ENCODE measurements at places on chromosomes 4 and X.

- DNase-seq: peak; percentile 6
These were observed 114.2 kb downstream of the ZNF827 start for GRCh38 chr4:145824463-145824862.

DNA sequence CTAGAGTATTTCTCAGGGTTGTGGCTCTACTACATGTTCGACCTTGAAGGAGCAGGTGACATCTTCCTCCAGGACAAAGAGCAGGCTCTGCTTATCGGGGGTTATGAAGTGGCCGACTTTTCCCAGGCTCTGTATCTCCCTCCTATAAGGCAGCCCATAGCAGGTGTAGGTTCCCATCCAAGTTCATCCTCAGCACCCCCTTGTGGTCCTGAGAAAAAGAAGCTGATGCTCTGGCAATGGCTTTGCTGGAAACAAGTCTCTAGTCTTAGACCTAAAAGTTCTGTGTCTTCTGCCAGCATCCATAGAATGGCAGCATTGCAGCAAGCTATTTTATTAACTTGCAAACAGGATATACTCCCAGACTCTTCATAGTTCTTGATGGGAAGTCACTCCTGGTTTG, 836.6 kb upstream of the PRKX start:
- peak; percentile 47 for DNase-seq

GRCh38 chr4:189162073-189162789, 778.4 kb upstream of the FRG1 start:
- no peak for DNase-seq

DNA sequence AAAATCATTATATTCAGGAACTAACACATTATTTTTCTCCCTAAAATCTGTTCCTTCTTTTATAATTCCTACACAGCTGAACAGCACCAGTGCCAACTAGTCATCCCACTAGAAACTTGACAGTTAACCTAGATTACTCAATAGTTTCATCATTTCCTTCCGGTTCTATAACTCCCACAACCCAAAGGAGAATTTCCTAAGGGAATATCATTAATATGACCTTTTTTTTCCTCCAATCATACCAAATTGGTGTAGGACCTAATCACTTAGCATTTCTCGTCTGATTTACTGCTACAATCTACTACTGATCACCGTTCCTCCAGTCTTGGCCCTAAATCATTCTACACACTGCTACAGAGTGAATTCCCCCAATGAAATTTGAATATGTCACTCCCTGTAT, 45.9 kb downstream of the WDFY3 start:
- DNase-seq: no peak

GRCh38 chr4:55338486-55338885, 7.6 kb upstream of the SRD5A3 start:
- DNase-seq: no peak

DNA sequence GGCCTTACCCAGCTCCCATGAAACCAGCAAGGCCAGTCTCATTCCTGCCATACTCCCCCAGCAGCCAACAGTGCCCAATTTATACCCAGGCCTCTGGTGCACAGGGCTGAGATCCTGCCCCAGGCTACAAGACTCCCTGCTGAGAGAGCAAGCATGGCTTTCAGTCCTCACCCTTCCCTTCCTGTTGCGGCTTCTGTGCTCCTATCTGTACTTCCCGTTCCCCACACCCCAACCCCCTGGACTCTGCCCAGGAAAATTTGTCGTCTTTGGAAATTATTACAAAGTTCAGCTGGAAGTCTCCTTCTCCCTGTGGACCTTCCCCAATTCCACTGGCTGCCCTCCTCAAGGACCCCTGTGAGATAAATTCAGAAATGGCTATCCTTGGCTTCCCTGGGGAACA, 84.1 kb upstream of the GK2 start:
- peak; percentile 33 for DNase-seq

GRCh38 chrX:42797651-42798269, 19.8 kb upstream of the PPP1R2C start:
- DNase-seq: no peak

GRCh38 chr4:137707102-137707620, 174.9 kb upstream of the PCDH18 start:
- no peak for DNase-seq

DNA sequence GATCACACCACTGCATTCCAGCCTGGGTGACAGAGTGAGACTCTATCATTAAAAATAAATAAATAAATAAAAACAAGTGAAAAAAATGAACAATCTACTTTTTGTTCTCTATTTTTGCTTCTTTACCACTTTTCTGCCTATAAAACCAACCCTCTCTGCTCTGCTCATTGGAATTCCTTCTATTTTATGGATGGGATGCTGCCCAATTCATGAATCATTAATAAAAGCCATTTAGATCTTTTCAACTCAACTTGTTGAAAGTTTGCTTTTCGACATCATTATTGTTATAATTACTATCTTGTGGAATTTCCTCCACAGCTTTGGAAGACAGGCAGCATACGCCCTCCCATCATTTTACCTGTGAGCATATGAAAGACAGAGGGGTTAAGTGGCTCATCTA, 52.1 kb upstream of the SMIM10 start:
- no peak for DNase-seq

DNA sequence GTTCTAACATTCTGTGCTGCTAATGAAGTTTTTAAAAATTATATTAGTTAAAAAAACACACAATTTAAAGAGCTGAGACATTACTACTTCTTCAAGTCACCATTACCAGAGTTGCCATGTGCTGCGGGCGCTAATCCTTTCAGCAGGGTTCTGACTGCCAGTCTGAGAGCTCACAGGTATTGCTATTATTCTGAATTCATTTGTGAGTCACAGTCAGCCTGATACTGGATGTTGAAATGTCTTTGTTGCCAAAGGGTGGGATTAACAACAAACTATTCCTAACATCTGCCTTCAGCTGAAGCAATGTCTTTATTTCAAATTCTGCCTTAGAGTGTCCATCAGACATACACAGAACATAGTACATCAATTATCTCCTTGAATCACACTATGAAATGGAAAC, 197.1 kb upstream of the FGF13 start:
- DNase-seq: no peak

DNA sequence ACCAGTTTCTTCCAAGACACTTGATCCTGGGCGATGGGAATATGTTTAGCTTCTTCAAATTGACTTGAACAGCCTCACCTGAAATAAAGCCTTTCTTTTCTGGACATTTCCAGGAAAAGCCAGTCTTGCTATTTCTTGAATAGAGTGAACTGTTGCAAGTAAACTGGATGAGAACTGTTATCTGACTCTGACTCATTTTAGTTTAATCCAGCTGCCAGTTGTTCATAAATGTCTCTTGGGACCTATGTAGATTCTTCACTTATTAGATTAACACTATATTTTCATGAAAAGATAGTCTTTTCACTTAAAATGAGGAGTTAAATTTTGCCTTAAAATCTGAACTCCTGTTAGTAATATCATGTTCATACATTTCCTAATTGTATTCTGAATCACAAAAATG, 615.4 kb upstream of the GALNT7 start:
- DNase-seq: no peak

DNA sequence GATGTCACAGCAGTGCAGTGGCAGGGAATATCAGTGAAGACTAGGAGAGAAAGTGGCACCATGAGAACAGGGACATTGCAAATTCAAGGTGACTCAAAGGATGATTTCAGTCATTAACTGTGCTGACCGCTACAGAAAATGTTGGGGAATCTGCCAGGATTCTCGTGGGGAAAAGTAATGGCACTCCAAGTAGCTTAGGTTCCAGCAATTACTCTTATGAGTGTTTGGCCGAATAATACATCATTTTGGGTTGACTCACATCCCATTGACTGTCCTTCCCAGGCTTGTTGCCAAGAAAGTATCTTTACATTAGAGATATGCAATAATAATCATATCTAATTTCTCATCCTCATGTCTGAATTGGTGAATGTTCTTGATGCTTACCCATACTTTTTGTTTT, 1411.1 kb upstream of the PCDH7 start:
- DNase-seq: no peak

- peak; percentile 2 for DNase-seq
These were observed 492.9 kb downstream of the INPP4B start for GRCh38 chr4:142353149-142353738.

DNA sequence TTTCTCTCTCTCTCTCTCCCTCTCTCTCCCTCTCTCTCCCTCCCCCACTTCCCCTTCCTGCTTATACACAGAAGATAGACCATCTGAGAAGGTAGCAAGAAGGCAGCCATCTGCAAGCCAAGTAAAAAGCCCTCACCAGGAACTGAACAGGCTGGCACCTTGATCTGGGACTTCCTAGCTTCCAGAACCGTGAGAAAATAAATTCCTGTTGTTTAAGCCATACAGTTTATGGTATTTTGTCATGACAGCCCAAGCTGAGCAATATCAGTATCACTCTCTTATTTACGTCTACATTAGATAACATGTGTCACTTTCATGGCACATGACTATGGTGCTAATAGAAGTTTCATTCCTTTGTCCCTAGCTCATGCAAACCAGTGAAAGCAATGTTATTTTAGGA, 581.1 kb downstream of the INPP4B start:
- DNase-seq: no peak

DNA sequence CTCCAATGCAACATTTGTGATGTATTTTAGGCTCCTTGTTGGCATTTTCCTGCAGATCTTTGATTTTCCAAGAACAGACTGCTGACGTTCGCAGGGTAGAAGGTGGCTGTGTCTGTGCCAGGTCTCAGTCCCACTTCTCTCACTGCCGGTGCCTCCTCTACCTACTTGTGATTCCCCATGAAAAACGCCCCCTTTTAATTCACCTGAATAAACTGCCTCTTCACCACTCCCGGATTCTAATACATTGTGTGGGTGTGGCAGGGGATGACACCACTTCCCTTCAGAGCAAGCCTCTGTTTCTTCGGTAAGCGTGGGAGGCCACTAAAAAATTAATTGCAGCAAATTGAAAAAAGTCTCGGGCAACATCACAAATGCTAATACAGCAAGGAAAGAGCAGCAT, 96.1 kb upstream of the FAM9B start:
- no peak for DNase-seq

DNA sequence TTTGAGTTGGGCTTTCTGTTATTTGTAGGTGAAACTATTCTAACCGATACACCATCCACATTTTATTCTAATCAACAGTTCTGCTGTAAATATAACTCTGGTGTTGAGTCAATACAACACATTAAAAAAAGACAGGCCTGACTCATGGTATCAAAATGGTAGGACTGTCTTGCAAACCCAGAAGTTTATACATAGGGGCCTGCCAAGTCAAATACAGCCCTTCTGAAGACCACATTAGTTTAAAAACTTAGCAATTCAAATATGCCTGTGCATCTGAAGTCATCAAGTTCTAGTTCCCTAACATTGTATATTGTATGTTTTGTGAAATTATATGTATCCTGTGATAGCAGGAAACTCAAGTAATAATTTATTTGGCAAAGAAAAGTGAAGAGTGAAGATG, 24.4 kb upstream of the PDE5A start:
- no peak for DNase-seq

DNA sequence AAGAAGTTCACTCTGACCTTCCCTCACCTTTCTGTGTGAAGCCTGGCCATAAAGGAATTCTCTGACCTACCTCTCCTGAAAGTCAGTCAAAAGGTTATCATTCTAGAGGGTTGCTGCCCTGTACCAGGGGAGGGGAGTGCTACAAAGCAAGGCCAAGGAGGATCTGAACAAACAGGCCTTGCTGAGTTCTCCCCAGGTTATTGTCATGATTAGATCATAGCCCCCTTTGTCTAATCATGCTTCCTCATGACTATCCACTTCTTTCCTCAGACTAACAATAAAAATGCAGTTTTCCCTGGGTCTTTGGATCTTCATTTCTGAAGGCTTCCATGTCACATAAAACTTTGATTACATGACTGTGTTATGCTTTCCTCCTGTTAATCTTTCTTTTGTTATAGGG, 472.0 kb downstream of the IQCM start:
- no peak for DNase-seq

- DNase-seq: no peak
These were observed 5.9 kb downstream of the ANXA10 start for GRCh38 chr4:168098248-168098717.

GRCh38 chr4:107736037-107736436, 16.0 kb upstream of the PAPSS1 start:
- DNase-seq: no peak

GRCh38 chrX:53324803-53325202, 43.4 kb upstream of the IQSEC2 start:
- no peak for DNase-seq

GRCh38 chr4:93320356-93320755, 508.2 kb upstream of the ATOH1 start:
- DNase-seq: no peak

GRCh38 chrX:41085512-41085877, 250 bp downstream of the USP9X start:
- peak; percentile 55 for DNase-seq

GRCh38 chr4:170818786-170819185, 729.0 kb upstream of the AADAT start:
- DNase-seq: no peak

DNA sequence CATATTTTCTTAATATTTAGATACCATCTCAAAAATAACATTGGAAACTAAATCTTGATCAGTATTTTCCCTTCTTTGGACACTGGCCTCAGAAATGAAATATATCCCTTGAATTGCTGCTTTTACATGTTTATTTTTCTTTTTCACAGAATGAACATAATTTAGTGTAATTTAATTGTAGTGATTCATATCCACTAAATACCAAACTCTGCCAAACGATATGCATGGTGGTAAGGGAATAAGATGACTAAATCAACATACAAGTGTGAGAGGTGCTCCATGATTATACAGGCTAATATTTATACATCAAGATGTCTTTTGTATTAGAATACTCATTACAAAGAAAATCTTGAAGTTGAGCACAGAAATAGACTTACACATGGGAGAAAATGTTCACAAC, 216.8 kb upstream of the PACRGL start:
- DNase-seq: no peak

- no peak for DNase-seq
These were observed 128.3 kb downstream of the TSPAN5 start for GRCh38 chr4:98529970-98530569.

Measured in NCI-H146 (cell line).